ENCODE measurements at places on chromosomes 1 and 21.

DNA sequence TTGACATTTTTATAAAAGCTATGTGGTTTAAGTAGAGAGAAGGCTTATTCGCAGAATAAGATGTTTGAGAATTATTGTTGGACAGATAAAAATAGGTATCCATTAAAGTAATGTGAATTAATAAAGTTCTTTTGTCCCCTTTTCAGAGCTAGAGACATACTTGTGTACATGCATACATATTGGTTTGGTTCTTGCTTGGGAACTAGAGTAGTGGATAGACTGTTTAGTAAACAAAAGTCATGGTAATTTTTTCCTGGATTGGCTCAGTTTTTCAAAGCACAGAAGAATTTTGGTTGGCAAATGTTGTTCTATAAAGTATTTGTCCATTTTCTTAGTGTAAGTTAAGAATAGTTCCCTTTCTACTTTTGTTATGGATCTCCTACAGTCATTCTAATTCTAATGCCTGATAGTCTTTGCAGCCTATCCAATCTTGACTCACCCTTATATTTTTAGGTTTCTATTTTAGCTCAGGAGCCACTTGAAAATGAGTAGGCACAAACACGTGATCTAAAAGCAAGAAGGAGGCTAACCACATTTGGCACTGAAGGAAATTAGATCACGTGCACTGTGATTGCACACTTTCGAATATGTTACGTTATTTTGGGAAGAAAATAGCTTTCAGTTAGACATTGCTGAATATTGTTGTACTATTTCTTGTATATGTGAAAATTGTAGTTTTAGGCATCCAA lies 47.0 kb downstream of the RABGAP1L start:
- no peak for DNase-seq

- no peak for DNase-seq
Observed at GRCh38 chr1:70887936-70888335, 159.7 kb downstream of the PTGER3 start.

GRCh38 chr1:32291145-32291707 lies 657 bp upstream of the HDAC1 start:
- no peak for DNase-seq

- no peak for DNase-seq
Observed at GRCh38 chr1:66044912-66045311, 252.2 kb downstream of the PDE4B start.

DNA sequence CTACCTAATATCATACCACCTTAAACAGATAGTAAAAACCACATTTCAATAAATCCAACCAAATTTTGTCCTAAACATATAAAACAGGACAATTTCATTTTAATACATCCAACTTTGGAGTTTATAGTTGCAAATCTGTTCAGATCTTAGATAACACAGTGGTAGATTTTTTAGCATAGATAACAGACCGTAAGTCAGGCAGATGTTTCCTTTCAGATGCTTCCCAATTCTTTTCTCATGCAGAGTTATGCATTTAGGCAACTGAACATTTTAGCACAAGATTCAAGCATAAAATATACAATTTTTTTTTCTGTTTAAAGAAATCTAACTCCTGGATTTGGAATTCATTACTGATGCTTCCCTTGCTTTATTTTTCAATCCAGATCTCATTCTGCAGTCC lies 156.5 kb upstream of the ZNHIT6 start:
- no peak for DNase-seq

- no peak for DNase-seq
Observed at GRCh38 chr1:76950306-76950705, 83.0 kb downstream of the ST6GALNAC5 start.

DNA sequence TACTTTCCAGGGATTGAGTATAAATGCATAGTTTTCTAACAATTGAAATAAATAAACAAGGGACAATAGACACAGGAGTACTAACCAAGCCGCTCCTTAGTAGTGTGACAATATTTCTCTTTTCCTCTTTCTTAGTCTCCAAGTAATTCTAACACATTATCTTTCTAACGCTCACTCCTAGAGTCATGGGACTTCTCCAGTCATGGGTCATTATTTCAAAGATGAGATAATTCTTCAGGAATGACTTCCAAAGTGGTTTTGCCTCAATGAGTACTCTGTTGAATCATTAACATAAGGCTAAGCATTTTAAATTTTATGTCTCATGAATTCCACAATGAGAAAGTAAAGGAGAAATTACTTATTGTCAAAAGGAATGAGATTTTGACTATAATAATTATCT lies 605.8 kb upstream of the ADAMTS5 start:
- no peak for DNase-seq

DNA sequence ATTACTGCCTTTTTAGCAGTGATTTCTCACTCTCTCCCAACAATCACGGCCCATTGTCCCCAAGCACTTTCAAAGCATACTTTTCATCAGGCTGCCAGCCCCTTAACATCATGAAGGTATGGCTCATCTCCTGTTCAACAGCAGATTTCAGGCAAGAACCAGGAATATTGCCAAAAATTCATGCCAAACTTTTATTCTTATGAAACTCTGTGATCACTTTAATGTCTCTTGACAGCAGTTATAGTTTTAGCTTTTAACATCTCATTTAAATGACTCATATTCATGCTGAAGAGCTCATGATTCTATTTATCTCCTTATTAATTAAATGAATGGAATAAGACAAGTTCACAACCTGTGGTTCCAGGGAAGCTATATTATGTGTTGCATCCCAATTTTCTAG lies 235.1 kb downstream of the GRIK1 start:
- no peak for DNase-seq

- peak; percentile 55 for DNase-seq
Observed at GRCh38 chr1:116569776-116570357, 959 bp downstream of the CD58 start.

DNA sequence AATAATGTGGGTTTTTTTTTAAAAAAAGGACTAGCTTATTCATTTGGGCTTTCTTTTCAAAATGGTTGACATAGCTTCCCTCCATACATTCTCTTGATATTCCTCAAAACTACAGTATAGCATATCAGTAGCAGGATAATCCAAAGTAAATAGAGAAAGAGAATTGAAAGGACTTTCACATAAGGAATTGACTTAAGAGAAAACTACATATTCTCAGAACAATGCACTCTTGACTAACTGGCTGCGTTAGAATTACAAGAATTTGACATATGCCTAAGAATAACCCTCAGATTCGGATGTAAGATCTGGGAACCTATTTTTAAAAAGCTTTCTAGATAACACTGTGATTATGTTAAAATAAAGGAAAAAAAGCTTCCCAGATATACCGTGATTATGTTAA lies 3.1 kb downstream of the PRKAB2 start:
- DNase-seq = no peak

GRCh38 chr1:203673550-203674411 lies 47.1 kb downstream of the ATP2B4 start:
- peak; percentile 65 for DNase-seq

DNA sequence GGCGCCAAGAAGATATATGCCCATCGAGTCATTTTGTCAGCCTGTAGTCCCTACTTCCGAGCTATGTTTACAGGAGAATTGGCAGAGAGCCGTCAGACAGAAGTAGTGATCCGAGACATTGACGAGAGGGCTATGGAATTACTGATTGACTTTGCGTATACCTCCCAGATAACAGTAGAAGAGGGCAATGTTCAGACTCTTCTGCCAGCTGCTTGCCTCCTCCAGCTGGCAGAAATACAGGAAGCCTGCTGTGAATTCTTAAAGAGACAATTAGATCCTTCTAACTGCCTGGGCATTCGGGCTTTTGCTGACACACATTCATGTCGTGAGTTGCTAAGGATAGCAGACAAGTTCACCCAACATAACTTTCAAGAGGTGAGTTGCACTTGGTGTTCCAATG lies 19.1 kb downstream of the KLHL20 start:
- no peak for DNase-seq

GRCh38 chr1:48107516-48107915 lies 110.3 kb upstream of the TRABD2B start:
- DNase-seq = no peak

- DNase-seq = no peak
Observed at GRCh38 chr1:188668083-188668482, 1809.6 kb downstream of the BRINP3 start.

- no peak for DNase-seq
Observed at GRCh38 chr1:87594736-87595383, 266.2 kb downstream of the LMO4 start.

- no peak for DNase-seq
Observed at GRCh38 chr1:230281556-230281955, 144.6 kb downstream of the PGBD5 start.

DNA sequence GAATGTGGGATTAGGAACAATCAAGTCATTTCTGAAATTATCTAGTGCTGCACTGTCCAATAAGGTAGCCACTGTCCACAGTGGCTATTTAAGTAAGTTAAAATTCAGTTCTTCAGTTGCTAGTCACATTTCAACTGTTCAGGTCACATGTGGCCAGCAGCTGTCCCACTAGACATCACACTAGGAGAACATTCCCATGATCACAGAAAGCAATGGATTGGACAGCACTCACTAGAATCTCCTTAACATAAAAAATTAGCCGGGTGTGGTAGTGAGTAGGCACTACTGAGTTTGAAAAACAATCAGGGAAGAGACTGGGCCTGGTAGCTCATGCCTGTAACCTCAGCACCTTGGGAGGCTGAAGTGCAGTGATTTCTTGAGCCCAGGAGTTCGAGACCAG lies 33.6 kb downstream of the NUP133 start:
- no peak for DNase-seq

DNA sequence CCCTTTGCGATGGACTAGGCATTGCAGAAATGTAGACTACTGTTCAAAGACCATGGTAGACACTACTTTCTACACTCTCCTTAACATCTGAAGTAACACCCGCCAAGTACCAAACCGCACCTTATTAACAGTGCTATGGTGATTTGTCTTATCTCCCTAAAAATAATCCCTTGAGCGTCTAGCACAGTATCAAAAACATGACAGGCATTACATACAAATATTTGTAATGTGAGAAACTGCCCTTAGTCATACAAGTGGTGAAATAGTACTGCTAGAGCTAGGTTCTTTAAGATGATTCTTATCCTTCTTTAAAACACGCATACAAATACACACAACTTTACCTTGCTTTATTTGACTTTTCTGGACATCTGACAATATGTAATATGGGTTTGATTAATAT lies 27.2 kb downstream of the PUM1 start:
- DNase-seq = no peak
